ENCODE measurements at places on chromosomes 6 and 20. TPM values are rescaled to one million over a fixed set of nuclear protein-coding genes. Genes with fewer than 3 reads are reported as not detected.

The AGER gene
- 8.5 TPM for total RNA-seq

The TCP11 gene
- 0.33 TPM for total RNA-seq

The VWA7 gene
- total RNA-seq: 0.76 TPM

The MYLK2 gene
- total RNA-seq: 0.66 TPM

DNA sequence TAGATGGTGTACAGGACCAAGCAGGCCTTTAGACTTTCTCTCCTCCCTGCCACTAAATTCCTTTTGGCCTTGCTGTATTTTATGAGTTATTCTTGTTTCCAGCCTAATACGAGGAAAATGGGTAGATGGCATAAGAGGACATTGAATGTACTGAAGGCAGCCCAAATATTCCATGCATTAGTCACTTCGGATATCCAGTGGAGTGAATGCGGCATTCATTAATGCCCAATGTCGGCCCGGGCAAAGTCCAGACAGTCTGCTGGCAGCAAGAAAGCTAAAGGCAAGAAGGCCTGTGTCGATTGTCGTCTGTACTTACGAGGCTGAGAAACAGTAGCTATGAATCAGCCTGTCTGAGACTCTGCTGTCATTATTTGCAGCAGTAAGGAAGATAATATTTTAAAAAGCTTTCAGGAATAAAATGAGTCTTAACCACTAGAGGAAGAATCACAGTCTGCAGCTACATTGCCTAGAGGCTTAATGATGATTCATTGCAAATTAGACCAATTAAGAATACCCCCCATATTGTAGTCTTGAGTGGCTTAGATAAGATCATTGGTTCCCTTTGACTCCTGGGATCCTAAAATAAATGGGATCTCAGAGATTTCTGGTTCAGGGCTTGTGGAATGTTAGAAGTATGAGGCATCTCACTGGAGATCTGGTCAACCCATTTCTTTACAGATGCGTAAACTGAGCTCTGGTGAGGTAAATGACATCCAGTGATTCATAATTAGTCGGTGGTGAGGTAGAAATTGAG, 534.1 kb upstream of the JAG1 start:
- no peak for DNase-seq
- no peaks in the 10 kb centered on the region for H3K36me3 ChIP-seq
- no peak overlapping the region for H3K27ac ChIP-seq
- H3K4me1 ChIP-seq: no peaks in the 10 kb centered on the region

DNA sequence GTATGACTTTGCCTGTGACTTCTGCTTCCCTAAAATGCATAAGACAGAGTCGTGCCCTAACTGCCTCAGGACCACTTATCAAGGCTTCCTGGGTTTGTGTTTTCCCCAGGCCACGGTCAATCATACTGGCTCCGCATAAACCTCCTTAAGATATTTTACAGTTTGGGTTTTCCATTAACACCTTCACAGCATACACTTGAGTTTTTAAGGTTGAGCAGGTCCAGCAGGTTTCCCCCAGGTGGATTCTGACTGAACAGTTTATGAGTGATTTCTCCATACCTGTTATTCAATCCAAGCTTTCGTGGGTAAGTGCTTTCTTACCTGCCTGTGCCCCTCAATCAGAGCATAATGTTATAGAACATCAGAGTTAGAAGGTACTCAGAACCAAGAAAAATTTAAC, 39.3 kb downstream of the NINL start:
- H3K4me3 ChIP-seq: no peak overlapping the region
- peaks cover 3% of the 10 kb centered on the region for H3K36me3 ChIP-seq
- no peaks in the 10 kb centered on the region for H3K27me3 ChIP-seq
- no peak for DNase-seq

GRCh38 chr6:53986165-53986720, 125.0 kb upstream of the MLIP start:
- H3K4me3 ChIP-seq: no peak overlapping the region
- H3K27me3 ChIP-seq: no peaks in the 10 kb centered on the region
- DNase-seq: no peak
- no peaks in the 10 kb centered on the region for H3K36me3 ChIP-seq
- no peak overlapping the region for H3K27ac ChIP-seq

DNA sequence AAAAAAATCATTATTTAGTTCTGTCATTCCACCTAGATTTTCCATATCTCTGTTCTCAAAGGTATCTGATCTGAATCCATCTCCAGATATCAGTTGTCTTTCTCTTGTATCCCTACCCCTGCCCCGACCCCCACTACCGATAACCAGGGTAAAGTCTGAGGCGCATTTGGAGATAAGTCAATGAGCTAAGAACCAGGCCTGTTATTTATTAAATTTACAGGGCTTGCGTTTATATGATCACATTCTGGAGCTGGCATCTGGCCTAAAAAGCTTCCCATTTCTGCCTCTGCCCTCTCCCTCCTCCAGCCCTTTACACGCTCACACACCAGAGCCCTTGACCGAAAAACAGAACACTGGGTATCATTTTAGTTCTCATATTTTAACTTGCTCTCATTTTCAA, 144.7 kb downstream of the ALDH8A1 start:
- DNase-seq: no peak
- no peaks in the 10 kb centered on the region for H3K36me3 ChIP-seq
- no peaks in the 10 kb centered on the region for H3K4me1 ChIP-seq
- no peaks in the 10 kb centered on the region for H3K27me3 ChIP-seq

- H3K27me3 ChIP-seq: no peaks in the 10 kb centered on the region
- H3K36me3 ChIP-seq: no peaks in the 10 kb centered on the region
- no peak overlapping the region for H3K4me3 ChIP-seq
- H3K4me1 ChIP-seq: no peaks in the 10 kb centered on the region
- H3K27ac ChIP-seq: no peak overlapping the region
Observed at GRCh38 chr6:11852061-11852651, 73.6 kb upstream of the ADTRP start.

DNA sequence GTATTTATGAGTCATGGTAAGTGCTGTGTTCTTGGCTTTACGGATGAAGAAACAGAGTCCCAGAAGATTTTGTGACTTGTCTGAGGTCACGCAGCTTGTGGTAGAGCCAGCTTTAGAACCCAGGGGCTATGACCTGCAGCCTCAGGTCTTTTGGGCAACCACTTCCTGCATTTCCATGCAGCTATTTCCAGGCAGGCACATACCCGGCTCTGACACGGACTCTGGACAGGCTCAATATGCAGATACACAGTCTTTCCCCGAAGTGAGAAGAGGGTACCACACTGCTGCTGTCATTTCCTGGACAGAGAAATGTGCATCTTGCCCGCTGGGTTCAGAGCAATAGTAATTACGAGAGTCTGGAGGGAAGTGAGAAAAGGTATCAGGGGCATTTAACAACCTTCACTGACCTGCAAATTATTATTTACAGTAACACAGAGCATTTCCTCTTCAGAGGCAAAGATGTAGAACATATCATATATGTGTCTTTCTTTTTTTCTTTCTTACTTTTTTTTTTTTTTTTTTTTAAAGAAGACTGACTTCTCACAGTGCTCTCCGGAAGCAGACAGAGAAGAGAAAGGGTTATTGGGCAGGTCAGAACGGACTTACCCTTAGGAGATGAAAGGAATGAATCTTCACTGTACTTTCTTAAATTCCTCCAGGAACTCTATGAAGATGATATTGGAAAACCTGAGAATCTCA, 185.1 kb downstream of the CLIC5 start:
- peaks cover 6% of the 10 kb centered on the region for H3K4me1 ChIP-seq
- no peak overlapping the region for H3K27ac ChIP-seq
- no peaks in the 10 kb centered on the region for H3K27me3 ChIP-seq

DNA sequence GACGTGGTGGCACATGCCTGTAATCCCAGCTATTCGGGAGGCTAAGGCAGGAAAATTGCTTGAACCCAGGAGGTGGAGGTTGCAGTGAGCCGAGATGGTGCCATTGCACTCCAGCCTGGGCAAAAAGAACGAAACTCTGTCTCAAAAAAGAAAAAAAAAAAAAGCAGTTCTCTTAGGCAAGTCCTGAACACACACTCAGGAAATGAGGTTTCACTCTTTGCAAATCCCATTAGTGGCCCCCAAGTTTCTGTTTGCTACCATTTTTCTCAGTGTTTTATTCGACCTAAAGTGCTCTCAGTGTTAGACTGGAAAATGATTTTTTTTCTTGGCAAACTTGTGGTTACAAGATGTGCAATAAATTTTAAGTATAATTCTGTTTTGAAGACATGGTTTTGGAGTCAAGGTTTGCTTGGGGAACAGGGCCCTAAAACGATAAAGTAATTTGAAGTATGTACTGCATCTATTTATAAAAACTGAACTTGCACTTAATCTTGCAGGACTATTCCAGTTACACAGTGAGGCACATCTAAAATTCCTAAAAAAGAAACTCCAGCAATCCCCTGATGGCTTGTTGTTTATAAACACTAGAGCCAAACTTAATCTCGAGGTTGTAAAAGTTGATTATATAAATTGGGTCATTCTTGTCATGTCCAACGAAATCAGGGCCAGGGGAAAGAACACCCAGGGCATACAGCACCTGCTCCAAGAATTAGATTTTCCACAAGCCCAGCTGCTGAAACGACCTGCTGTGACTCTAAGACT, 42.6 kb downstream of the MAP1LC3A start:
- no peak for DNase-seq
- no peaks in the 10 kb centered on the region for H3K27me3 ChIP-seq
- no peak overlapping the region for H3K4me3 ChIP-seq
- no peak overlapping the region for H3K27ac ChIP-seq

DNA sequence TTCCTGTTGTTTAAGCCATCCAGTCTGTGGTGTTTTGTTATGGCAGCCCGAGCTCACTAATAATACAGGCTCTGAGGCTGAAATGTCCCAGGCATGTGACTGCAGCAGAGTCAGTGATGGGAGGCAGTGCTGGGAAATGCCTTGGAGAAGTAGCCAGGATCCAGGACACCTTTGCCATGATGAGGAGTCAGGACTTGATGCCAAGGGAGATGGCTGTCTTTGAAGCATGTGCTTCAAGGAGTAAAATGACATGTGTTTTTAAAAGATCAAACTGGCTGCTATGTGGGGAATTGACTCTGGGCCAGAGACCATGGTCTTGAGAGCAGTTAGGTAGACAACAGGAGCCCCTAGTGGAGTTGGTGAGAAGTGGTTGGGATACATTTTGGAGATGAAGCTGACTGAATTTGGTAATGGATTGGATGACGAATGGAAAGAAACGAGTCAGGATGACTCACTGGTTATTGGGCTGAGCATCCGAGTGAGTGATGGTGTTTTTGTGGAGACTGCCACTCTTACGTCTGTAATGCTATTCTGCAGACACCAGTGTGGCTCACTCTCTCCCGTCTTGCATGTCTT, 322.2 kb downstream of the PLCB1 start:
- no peaks in the 10 kb centered on the region for H3K36me3 ChIP-seq
- H3K4me3 ChIP-seq: no peak overlapping the region
- no peak overlapping the region for H3K27ac ChIP-seq
- H3K27me3 ChIP-seq: no peaks in the 10 kb centered on the region

DNA sequence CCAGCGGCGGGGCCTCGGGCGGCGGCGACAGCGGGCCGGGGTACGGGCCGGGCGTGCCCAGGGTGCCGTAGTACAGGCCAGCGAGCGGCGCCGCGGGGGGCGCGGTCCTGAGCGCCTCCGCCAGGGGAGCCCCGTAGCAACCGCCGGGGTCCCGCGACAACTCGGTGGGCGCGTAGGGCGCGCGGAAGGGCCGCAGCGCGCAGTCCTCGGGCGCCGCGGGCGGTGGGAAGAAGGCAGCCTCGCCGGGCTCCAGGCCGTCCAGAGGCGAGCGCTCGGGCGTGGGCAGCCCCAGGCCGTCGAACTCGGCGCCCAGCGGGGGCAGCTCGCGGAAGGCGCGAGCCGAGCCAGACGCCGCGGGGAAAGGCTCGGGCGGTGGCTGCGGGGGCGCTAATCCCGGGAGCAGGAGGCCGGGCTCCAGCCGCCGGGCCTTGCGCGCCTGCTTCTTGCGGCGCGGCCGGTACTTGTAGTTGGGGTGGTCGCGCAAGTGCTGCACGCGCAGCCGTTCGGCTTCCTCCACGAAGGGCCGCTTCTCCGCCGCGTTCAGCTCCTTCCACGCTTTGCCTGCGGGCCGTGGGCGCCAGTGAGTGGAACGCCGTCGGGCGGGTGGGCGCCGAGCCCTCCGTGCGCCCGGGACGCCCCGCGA, 916 bp downstream of the SOX18 start:
- H3K36me3 ChIP-seq: no peaks in the 10 kb centered on the region
- DNase-seq: no peak
- H3K27me3 ChIP-seq: peaks cover 50% of the 10 kb centered on the region
- H3K4me3 ChIP-seq: peak overlapping the region; percentile 33

DNA sequence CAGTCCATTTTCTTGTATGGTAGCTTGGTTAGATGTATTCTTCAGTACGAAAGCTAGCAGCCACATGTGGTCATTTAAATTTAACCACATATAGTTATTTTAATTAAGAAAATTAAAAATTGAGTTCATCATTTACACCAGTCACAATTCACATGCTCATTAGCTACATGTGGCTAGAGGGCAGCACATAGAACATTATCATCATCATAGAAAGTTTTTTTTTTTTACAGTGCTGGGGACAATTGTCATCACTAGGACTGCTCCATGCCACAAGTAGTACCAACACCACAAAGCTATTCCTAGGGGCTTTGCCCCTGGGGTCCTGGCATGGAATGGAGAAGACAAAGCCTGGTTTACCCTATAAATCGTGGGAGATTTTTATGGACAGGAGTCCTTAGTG, 30.5 kb downstream of the PLCB4 start:
- no peaks in the 10 kb centered on the region for H3K27me3 ChIP-seq
- H3K36me3 ChIP-seq: no peaks in the 10 kb centered on the region
- H3K4me1 ChIP-seq: no peaks in the 10 kb centered on the region
- H3K27ac ChIP-seq: no peak overlapping the region

GRCh38 chr6:135811644-135812526, 39.6 kb upstream of the PDE7B start:
- no peaks in the 10 kb centered on the region for H3K36me3 ChIP-seq
- H3K4me3 ChIP-seq: no peak overlapping the region
- no peaks in the 10 kb centered on the region for H3K27me3 ChIP-seq
- H3K4me1 ChIP-seq: no peaks in the 10 kb centered on the region
- H3K27ac ChIP-seq: no peak overlapping the region
- no peak for DNase-seq

- no peaks in the 10 kb centered on the region for H3K36me3 ChIP-seq
- H3K4me1 ChIP-seq: no peaks in the 10 kb centered on the region
- no peak overlapping the region for H3K27ac ChIP-seq
Observed at GRCh38 chr6:155014670-155015300, 19.7 kb downstream of the TIAM2 start.

- peaks cover 3% of the 10 kb centered on the region for H3K4me1 ChIP-seq
- no peak for DNase-seq
Observed at GRCh38 chr6:155181498-155181897, 82.3 kb upstream of the CLDN20 start.

- no peaks in the 10 kb centered on the region for H3K4me1 ChIP-seq
- H3K27me3 ChIP-seq: no peaks in the 10 kb centered on the region
- no peaks in the 10 kb centered on the region for H3K36me3 ChIP-seq
- H3K4me3 ChIP-seq: no peak overlapping the region
- no peak for DNase-seq
Observed at GRCh38 chr6:141267420-141267819, 865.3 kb upstream of the GJE1 start.

GRCh38 chr6:13769034-13769654, 45.2 kb downstream of the MCUR1 start:
- no peak overlapping the region for H3K27ac ChIP-seq
- no peak for DNase-seq
- no peaks in the 10 kb centered on the region for H3K27me3 ChIP-seq
- peaks cover 20% of the 10 kb centered on the region for H3K4me1 ChIP-seq
- H3K36me3 ChIP-seq: no peaks in the 10 kb centered on the region

GRCh38 chr6:142853244-142854180, 91.5 kb downstream of the HIVEP2 start:
- H3K27me3 ChIP-seq: no peaks in the 10 kb centered on the region
- H3K36me3 ChIP-seq: no peaks in the 10 kb centered on the region
- no peak for DNase-seq
- no peak overlapping the region for H3K27ac ChIP-seq
- H3K4me1 ChIP-seq: peaks cover 39% of the 10 kb centered on the region
- no peak overlapping the region for H3K4me3 ChIP-seq

GRCh38 chr6:94862112-94862511, 715.2 kb upstream of the MANEA start:
- no peaks in the 10 kb centered on the region for H3K36me3 ChIP-seq
- no peak overlapping the region for H3K27ac ChIP-seq
- no peaks in the 10 kb centered on the region for H3K4me1 ChIP-seq

Data from thymus (tissue), 14 donors.